ENCODE measurements at places on chromosomes 16 and 17. TPM values are rescaled to one million over a fixed set of nuclear protein-coding genes. Genes with fewer than 3 reads are reported as not detected.

GRCh38 chr17:80513892-80514291, 30.7 kb upstream of the RPTOR start:
- peak; percentile 70 for DNase-seq

DNA sequence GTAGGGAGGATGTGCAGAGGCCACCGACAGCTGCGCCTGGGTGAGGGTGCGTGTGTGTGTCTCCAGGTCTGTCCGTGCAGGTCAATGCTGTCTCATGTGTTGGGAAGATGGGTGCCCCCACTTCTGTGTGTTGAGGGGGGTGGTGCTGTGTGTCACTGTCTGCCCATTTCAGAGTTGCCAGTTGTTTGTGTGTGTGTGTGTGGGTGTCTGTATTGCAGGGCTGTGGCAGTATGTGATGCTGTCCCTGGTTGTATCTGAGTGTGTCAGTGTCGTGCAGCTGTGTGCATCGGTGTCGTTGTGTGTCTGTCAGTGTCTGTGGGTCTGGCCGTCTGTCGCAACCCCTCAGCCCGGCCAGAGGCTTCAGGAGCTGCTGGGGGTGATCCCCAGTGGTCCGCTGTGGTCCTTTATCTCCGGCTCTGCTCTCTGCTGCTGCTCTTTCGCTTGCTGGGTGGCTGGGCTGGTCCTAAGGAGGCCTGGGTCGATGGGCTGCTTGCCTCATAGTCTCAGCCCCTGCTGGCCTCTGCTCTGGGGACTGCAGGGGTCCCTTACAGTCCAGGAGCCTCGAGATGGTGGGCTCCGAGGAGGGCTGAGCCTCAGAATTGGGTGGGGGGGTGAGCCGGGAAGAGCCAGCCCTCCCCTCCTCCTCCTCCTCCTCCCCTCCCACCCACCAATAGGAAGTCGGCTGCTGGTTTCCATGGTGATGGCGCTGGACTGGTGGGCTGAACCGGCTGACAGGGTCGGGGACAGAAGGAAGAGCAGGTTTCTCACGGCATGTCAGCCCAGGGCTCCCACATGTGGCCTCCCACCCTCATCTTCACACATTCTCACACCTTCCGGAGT, at the start of gene TSPOAP1:
Gene TSPOAP1, minus strand, starts transcription at position 601 of the 840 bp plus-strand sequence. CDS start 875 bp downstream, outside the sequence.
- DNase-seq: no peak

DNA sequence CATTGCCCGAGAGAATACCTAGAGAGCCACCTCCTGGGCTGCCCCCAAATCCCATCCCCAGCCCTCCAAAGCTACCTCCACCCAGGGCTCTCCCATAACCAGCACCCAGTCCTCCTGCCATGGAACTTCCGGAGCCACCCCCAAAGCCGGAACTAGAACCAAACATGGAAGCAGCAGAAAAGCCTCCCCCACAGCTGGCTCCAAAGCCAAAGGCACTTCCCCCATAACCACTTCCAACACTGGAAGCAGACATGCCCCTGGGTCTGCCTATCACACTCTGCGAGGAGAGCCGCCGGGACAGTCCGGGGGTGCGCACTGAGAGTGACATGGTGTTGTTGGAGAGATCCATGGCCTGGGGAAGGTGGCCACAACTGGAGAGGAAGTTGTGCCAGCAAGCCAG, at the start of gene KRT12:
Gene KRT12, minus strand, starts transcription at position 386 of the 400 bp plus-strand sequence. Its CDS starts 37 bp downstream, at position 349.
- no peak for DNase-seq

GRCh38 chr16:85112364-85112763, at the start of gene CIBAR2:
CIBAR2 (minus strand) TSS chr16:85112472; CDS start chr16:85112352, 120 bp downstream.
- DNase-seq: no peak

GRCh38 chr17:32482568-32483320, 4.0 kb upstream of the CDK5R1 start:
- no peak for DNase-seq

DNA sequence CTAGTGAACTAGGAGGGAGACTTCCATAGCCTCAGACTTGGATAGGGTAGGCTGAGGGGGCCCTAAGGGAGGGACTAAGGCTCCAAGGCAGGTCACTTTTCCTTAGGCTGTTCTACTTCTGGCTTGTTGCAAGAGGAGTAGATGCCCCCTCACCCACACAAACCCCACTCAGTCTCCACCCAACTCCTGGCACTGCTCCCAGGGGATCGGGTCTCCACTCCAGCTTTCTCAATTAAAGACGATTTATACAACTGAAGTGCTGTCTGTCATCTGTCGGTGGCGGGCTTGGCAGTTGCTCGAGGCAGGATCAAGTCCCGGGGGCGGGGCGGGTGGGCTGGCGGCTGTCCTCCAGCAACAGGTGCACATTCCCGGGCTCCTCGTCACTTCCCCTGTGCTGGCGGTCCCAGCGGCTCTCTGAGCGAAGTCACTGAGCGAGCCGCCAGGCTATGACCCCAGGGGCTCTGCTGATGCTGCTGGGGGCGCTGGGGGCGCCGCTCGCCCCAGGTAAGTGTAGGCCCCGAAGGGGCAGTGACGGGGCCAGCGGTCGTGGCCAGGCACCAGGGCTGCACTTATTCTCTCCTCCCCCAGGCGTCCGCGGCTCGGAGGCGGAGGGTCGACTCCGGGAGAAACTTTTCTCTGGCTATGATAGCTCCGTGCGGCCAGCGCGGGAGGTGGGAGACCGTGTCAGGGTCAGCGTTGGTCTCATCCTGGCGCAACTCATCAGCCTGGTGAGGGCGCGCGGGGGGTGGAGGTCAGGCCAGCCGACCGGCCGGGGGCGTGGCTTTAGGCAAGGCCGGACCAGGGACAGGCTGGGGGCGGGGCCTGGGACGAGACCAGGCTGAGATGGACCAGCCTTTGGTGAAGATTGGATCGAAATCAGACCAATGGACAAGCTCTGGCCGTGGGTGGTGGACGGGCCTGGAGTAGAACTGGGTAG, at the start of gene CHRNB1:
Gene CHRNB1, plus strand, starts transcription at position 380 of the 937 bp plus-strand sequence. Its CDS starts 67 bp downstream, at position 447.
- DNase-seq: no peak

GRCh38 chr16:73231379-73231778, 183.5 kb upstream of the ZFHX3 start:
- no peak for DNase-seq

GRCh38 chr16:10332241-10332640, 53.6 kb upstream of the ATF7IP2 start:
- no peak for DNase-seq

DNA sequence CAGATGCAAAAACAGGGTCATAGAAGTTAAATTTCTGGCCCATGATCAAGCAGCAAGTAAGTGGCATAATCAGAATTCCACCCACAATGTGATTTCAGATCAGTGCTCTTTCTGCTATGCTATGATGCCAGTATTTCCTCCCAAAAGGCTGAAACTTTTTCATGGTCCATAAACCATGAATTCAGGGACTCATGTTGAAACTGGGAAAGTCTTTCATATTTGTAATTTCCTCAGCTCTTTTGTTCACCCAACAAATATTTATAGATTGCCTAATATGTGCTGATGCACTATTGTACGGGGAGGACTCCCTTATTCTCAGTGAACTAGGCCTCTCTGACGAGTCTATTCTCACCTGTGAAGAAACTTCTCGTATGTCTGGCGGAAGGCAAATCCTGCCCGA, 156.3 kb downstream of the MYO1D start:
- DNase-seq: no peak

DNA sequence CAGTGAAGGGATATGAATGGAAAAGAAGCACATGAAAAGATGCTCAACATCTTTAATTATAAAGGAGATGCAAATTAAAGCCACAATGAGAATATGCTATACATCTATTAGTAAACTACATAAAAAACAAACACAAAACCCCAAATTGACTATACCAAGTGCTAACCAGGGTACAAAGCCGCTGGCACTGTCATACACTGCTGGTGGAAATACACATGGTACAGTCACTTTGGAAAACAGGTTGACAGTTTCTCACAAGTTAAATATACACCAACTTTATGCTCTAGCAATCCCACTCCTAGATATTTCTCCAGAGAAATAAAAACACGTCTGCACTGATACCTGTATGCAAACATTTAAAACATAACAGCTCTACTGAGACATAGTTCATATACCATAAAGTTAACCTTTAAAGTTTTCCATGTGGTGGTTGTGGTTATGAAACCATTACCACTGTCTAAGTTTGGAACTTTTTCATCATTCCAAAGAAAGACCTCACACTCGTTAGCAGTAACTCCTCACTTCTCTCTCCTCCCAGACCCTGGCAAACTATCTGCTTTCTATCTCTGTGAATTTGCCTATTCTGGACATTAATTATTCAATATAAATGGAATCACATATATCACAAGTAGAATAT, 42.7 kb downstream of the ADGRG5 start:
- no peak for DNase-seq

DNA sequence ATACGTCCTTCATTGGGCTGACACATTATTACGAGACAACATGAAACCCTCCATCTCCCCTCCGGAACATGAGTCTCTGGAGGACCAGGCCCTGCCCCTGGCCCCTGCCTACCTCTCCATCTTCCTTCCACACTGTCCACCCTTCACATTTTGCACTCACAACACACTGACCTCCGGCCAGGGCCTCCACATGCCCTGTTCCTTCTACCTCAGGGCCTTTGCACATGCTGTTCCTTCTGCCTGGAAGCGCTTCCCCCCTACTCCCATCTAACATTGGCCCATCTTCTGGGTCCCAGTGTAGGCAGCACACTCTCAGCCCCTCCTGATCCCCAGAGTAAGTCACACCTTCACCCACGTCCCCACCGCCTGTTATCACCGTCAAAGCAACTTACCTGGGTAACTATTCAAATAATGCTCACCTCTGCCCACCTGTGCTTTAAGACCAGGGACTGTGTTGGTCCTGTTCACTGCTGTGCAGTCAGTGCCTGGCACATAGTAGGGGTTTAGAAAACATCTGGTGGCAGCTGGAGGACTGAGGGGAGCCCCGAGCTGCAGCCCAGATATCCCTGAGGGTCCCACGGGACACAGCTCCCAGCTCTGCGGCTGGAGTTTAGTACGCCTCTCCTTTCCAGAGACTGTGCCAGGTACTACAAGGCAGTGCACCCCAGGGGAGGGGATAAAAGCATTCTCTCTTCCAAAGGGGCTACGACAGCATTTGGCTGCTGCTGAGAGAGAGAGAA, 27.2 kb downstream of the RPH3AL start:
- no peak for DNase-seq

DNA sequence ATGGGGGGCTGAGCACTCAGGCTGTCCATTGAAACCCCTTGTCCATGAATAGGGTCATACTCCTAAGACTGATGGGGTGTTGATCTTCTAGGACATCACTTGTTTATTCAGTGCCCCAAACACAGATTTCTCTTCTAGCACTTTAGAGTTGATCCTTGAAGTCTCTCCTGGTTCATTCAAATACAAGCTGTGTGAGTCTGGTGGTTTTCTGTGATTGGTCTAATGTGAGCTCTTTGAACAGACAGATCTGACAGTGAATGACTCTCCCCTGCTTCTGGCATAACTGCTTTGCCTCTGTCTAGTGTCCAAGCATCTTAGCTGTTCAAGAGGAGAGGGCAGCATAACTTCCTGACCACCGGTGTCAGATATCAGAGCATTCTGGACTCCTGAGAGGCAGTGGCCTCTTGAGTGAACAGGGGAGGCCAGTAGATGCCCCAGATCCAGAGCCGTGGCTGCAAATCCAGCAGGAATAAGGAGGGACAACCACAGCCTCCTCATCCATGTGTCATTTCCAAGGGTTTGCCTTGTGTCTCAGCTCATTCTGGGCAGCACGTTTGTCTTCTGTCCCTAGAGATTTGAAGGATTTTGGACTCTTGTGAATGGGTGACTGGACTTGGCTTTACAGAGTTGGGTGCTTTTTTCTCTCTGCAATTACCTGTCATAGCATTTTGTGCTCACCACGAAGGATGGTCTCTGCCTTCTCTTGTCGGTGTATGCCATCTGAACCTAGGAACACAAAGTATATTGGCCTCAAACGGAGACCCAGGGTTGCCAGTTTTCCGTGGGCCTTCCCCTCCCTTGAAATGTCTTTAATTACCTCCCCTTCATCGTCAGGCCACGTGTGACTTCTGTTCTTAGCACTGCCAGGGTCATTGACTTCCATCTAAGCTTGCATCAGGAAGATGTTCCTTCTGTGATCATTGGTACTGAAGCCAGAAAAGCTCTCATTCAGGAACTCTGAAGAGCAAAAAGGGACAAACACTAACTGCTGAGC, 13.9 kb upstream of the CLEC18C start:
- no peak for DNase-seq

GRCh38 chr16:85926370-85926769, 27.4 kb downstream of the IRF8 start:
- no peak for DNase-seq

DNA sequence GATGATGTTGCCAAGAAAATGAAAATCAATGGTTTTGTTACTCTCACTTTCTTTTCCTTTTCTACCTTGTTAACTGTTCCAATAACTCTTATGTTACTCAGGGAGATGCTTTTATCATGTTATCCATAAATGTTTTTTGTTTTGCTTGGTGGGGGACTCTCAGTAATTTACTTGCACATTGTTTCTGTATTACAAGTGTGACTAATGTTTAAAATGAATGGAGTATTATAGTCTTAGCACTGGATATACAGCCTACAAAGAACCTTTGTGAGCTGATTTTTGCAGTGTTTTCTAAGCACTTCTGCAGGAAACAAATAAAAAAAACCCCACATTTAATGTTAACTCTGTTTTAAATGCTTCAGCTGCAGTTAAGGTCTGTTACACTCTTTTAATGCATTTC, 12.1 kb downstream of the VMP1 start:
- no peak for DNase-seq

DNA sequence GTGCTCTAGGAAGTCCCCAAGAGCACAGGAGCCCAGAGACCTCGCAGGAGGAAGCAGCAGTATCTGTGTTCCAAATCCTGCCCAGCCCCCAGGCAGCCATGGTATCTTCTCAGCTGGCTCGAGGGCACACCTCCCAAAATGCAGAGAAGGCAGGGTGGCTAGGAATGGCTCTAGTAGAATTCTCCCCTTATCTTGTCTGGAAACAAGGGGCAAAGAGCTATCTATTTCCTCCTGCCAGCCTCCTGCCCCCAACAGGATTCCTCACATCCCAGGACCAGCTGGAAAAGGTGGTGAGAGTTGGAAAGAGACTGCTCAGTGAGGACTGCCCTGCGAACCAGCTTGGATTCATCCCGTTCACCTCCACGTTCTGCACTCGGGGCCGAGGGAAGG, 8.6 kb upstream of the TSPOAP1 start:
- DNase-seq: no peak

DNA sequence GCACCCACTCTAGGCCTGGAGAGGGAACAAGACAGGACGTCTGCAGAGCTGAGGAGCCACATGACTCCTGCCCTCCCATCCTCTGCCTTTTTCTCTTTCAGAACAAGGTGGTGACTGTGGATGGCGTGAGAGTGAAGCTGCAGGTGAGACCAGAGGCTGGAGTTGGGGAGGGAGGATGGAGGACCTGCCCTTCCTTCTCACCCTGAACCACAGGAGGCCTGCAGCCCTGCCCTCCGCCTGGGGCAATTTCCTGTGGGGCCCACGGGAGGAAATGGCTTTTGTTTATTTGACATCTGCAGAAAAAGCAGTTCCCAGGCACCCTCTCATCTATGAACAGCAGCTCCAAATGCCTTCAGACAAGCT, 5.1 kb downstream of the RAB37 start:
- DNase-seq: no peak

CDRT15 gene
- not detected for total RNA-seq

MLYCD gene
- total RNA-seq: 5.6 TPM

TMIGD1 gene
- not detected for total RNA-seq

STH gene
- total RNA-seq: not detected

KRTAP4-4 gene
- total RNA-seq: not detected

TAOK2 gene
- total RNA-seq: 44.6 TPM

RRAD gene
- total RNA-seq: 3.8 TPM

CFAP20 gene
- total RNA-seq: 35.7 TPM

RECQL5 gene
- total RNA-seq: 22.2 TPM

TOX3 gene
- total RNA-seq: not detected

NAGS gene
- total RNA-seq: 2.5 TPM

RHBDL3 gene
- total RNA-seq: not detected

ABCC11 gene
- 0.09 TPM for total RNA-seq

TMEM94 gene
- total RNA-seq: 29.7 TPM

PRSS8 gene
- total RNA-seq: not detected

Measured in fibroblast of the aortic adventitia (primary cell).